ENCODE measurements at places on chromosomes 3 and 15.

DNA sequence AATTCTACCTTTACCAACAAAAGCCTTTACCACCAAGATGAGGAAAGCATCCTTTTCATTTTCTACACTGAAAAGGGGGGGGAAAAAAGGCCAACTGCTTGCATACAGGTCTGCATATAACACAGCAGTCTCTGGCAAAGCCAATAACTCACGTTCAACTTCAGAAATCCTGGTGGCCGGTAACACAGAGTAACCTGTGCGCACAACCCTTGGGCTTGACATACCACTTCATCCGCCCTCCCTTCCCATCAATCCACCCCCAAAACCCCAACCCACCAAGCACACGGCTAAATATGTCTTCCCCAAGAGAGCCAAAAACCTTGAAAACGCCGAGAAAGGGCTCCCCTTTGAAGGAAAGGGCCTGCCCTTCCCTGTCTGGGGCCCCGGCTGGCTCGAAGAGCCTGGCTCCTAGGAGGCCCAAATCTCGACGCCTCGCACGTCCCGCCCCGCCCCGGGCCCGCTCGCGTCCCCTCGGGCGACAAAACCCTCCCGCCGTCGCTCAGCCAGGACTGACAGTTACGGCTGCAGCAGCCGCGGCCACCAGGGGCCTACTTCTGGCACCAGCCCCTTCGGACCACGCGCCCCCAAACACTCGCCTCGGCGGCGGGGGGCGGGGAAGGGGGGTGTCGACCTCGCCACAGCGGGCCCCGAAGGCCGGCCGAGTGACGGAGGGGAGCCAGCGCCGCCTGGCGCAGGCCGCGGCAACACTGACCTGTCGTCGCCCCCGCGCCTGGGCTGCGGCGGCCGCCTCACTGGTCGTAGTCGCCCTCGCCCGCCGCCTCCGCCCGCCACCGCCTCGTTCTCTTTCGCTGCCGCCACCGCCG is 835 bp downstream of the UBE3A start:
- peak; percentile 39 for DNase-seq

GRCh38 chr3:53109891-53110771 is 20.1 kb downstream of the RFT1 start:
- DNase-seq = peak; percentile 36

GRCh38 chr3:58419780-58420507 is 13.7 kb downstream of the PDHB start:
- DNase-seq = no peak

GRCh38 chr15:52551762-52552161 is 17.1 kb downstream of the ARPP19 start:
- no peak for DNase-seq

GRCh38 chr3:141594357-141594756 is 107.5 kb downstream of the RASA2 start:
- DNase-seq = no peak

GRCh38 chr3:45057557-45057956 is 31.5 kb downstream of the CLEC3B start:
- no peak for DNase-seq

DNA sequence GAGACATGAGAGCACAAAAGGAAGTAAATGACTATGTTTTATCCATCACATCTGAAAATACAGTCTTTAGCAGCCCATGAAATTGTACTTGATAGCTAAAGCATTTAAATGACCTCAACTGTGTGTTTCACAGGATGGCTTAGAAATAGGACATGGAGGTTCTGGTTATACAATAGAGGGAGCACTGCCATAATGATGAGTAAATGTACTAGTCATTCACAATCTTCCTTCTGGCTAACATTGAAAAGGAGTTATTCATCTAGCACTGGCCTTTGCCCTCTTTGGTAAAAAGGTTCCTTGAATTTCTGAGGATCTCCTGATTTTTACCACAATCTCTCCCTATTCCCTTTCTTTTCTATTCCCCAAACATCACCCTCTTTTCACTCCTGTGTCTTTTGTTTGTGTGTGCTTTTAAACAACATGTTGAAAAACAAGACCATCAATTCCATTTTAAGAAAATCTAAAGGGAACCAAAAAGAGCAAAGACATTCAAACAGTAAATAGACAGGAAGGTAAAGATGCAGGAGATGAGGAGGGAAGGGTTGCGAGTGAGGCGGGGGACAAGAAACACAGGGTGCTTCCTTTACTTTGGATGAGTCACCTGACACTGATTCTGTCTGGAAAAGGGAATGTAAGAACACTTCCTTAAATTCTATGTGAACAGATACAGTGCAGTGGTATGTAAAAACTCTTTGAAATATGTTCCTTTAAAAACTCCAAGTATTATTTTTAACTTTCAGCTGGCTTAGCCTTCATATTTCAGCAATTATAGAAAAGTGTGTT is 619.0 kb downstream of the MECOM start:
- DNase-seq = no peak

DNA sequence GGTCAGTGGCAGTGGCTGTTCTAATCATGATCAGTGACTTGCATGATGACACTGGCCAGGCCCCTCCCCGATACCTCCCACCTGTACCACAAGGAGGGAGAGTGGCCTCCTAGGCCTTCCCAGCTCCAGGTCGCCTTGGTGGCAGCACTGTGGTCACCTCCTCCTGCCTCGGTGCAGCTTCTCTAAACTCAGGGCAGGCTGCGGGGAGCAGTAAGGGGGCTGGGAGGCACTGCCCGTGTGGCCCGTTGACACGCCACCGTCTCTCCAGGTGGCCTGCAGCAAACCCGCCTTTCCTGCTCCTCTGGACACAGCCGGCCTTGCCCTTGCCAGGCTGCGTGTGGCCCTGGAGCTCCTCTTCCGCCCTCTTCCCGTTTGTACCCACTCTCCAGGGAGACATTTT is 184.1 kb downstream of the XXYLT1 start:
- no peak for DNase-seq
